ENCODE measurements at places on chromosomes 2 and 18.

DNA sequence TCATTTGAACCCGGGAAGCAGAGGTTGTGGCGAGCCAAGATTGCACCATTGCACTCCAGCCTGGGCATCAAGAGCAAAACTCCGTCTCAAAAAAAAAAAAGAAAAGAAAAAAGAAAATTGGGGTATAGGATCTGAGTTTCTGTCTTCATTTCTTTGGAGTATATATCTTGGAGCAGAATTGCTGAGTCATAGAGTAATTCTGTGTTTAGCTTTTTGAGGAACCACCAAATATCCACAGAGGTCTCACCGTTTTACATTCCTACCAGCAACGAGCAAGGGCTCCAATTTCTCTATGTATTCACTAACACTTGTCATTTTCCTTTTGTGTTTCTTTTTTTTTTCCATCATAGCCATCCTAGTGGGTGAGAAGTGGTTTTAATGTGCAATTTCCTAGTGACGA lies 87.6 kb upstream of the TEX51 start:
- DNase-seq: no peak

DNA sequence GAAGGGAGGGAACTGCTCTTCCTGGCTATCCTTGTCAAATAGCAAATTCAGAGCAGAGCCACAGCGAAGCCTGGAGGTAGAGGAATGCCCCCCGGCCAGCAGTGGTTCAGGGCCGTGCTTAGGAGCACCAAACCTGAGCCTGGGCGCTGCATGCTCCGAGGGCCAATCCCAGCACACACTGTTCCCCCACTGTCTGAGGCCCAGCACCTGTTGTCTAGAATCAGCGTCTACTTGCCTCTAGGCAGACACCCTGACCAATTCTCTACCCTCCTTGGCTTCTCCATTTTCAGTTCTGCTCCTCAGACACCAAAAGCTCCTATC lies 177.6 kb upstream of the PKDCC start:
- DNase-seq: peak; percentile 48

GRCh38 chr2:27723372-27724144 lies 48.0 kb upstream of the MRPL33 start:
- DNase-seq: peak; percentile 76

DNA sequence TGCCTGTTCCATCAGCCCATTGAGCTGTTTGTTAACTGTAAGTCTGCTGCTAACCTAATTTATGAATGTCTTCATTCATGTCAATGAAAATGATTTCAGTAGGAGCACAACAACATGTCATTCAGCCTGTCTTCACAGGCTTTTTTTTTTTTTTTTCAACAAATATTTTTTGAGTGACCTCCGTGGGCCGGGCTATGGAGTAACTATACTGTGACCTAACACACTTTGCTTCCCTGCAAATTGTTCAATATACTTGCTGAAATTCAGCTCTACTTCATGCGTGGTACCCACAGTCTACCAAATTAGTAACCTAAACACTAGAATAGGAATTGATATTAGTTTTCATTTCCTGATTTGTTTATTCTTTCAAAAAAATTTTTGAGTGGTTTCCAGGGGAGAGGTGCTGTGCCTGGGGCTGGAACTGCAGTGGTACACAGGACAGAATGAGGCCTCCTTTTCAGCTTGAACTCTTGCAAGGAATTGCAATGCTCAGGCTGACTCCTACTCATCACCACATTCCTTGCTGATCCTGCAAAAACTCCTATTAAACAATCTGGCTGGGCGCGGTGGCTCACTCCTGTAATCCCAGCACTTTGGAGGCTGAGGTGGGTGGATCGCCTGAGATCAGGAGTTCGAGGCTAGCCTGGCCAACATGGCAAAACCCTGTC lies 87.1 kb downstream of the CDH20 start:
- no peak for DNase-seq

GRCh38 chr18:46458472-46458871 lies 198.5 kb downstream of the LOXHD1 start:
- DNase-seq: no peak

DNA sequence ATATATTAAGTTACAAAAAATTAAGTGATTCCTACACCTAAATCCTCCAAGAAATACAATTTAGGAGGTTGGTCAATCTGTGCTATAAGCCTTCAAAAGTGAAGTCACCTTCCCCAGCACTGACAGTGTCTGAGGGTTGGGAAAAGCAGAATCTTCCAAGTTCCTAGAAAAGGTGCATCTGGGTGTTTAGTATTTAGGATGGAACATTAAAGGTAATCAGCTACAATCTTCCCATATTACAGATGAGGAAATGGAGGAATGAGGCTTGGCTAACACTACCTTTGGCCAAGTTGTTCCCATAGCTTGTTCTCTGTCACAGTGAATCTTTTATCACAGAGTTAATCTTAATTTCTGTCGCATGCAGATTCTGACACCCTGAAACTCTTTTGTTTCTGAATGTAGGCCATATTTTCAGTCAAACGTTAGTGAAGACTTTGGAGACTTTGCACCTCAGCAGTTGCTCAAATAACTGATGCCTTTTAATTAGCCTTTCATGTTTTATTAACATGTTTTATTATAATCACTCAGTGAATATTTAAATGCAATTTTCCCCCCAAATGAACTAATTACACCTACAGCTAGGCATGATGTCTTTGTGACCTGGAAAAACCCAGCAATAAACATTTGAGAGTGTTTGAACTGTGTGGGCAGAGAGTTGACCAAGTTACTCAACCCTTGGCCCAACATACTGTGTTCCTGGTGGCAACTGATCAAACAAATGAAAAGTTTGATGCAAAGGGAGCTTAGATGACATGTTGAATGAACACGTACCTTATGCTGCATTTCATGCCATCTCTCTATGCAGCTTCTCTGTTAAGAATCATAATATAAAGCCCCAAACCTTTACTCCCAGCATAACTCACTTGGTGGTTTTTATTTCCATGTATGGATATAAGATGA lies 17.6 kb downstream of the FN1 start:
- no peak for DNase-seq

DNA sequence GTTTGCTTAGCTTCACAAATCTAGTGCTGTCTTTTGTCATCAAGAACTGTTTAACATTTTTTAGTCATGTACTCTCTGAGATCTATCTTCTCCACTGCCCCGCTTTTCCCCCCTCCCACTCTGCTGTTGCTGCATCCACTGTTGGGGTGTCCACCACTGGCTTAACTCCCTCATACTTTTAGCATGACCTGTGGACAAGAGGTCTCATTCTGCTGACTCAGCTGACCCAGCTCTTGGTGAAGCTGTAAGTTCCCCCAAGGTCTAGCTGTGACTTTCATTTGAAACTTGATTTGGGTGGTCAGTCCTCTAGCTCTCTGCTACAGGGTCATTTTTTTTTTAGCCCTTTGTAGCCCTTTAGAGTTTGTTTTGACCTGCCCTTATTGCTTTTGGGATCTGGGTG lies 427.2 kb downstream of the PLCL1 start:
- no peak for DNase-seq

GRCh38 chr2:38565333-38565732 lies 37.4 kb downstream of the HNRNPLL start:
- no peak for DNase-seq

DNA sequence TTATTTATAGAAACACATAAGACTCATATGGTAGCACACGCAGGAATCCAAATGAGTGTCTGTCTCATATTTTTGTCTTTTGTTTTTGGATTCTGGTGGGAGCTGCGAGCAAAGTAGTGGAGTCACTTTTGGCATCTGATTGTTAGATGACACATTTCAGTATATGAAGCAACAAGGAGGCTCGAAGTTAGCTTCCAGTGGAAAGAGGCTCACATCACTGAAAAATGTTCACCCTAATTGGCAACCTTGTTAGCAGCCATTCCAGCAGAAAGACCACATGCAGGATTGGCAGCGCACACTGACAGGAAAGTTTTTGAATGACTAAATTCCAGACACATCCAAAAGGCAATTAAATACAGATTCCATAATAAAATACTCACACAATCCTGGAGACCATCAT lies 87.4 kb downstream of the MYT1L start:
- peak; percentile 62 for DNase-seq

DNA sequence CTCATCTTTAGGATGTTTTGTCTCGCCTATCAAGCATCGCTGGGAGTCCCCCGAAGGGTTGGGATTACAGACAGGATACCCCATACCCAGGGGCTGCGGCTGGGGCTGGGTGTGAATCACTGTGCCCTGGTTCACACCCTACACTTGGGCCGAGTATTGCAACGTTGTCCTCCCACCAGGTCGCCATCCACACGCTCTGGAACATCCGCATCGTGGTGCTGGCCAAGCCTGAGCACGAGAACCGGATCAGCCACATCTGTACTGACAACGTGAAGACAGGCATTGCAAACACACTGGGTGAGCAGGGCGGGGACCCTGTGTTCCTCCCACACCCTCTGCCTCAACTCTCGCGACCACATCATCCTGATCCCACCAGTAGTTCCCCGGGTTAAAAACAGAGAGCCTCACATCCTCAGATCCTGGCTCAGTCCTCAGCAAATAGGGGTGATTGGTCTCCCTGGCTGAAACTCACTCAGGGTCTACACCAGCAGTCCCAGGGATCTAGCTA lies 87.3 kb upstream of the ATG16L1 start:
- DNase-seq: no peak

GRCh38 chr2:213021971-213022899 lies 129.2 kb downstream of the IKZF2 start:
- DNase-seq: no peak

GRCh38 chr2:215107216-215108056 lies 31.0 kb downstream of the ABCA12 start:
- DNase-seq: peak; percentile 1

GRCh38 chr2:206176121-206176520 lies 16.4 kb downstream of the EEF1B2 start:
- DNase-seq: peak; percentile 86

DNA sequence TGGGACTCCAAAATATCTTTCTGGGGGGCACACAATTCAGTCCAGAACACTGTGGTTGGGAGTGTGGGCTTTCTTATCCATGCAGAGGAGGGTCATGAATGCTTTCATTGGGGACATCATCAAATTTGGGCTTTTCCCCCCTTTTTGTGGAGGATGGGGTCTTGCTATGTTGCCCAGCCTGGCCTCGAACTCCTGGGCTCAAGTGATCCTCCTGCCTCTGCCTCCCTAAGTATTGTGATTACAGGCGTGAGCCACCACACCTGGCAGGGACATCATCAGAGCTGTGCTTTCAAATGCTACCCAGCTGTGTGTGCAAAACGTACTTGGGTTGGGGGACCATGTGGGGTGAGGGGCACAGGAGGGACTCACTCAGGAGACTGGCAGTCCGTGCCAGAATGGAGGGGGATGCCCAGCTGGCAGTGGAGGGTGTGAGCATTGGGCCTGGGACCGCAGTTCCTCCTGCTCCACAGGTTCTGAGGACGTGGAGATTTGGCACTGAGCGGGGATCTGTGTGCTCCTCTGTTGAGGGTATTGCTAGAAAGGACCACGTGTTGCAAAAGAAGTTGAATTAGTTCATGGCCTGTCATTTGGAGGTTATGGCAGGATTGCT lies 24.4 kb downstream of the EMILIN2 start:
- no peak for DNase-seq

- no peak for DNase-seq
These were observed 928 bp downstream of the NAGK start for GRCh38 chr2:71069376-71069775.

Data from muscle of leg (tissue), 16 donors.